SW480 (cell line): ENCODE measurements at places on chromosomes 7 and 10.
A peak's percentile ranks its signal among the peaks of the same experiment; 100 is the strongest.

DNA sequence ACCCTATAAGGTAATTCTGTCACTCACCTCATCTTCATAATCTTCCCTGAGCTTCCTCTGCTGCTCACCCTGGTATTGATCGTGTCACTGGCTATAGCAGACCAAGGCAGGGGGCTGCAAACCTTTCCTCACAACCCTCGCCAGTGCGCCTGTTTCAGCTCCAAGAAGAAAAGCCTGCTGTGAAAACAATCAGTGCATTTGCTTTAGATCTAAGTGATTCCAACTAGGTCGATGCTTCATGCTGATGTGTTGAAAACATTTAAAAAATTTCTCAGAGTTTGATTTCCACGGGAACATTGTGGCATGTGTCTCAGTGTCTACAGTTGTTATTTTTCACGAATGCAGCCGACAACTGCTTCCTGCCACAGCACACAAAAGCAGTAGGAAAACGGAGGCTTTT is 27.3 kb downstream of the POU6F2 start:
- DNase-seq = no peak

DNA sequence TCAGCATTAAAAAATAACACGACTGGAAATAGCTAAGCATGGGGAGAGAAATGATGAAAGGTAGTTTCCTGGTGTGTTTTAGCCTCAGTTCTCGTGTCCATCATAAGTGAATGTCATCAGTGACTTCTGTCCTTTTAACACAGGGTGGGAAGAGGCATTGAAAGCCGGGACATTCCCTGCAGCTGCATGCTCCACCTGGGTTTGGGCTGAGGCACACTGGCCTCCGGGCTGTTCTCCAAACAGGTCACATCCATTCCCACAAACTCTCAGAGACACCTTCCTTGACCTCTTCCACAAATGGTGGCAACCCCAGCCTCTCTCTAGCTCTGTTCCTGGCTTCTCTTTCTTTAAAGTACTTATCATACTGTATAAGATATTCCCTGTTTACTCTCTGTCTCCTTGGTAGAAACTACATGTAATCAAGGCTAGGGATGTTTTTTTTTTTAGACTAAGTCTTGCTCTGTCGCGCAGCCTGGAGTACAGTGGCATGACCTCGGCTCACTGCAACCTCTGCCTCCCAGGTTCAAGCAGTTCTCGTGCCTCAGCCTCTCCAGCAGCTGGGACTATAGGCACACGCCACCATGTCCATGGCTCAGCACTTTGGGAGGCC is 22.6 kb downstream of the BAIAP2L1 start:
- no peak for DNase-seq

GRCh38 chr10:97777143-97777542 is 5.3 kb upstream of the SFRP5 start:
- no peak for DNase-seq

DNA sequence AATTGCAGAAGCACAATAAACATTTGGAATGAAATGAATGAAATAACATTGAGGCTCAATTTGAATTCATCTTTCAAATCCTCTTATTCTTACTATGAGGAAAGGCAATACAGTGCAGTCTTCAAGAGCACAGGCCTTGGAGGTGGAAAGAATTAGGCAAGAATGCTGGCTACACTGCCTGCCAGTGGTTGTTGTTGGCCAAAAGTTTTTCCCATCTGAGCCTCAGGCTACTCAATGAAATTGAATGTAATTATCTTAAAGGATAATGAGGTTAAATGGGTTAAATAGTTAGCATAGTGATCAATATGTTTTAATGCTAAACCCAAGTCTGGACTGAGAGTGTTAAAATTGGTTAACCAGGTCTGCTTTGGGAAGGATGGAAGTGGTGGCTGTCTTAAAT is 140.9 kb downstream of the MBL2 start:
- DNase-seq = no peak

- no peak for DNase-seq
Measured at GRCh38 chr7:126361183-126361582, 891.6 kb downstream of the GRM8 start.

- peak; percentile 46 for DNase-seq
Measured at GRCh38 chr10:90787393-90788198, 70.2 kb downstream of the HTR7 start.

DNA sequence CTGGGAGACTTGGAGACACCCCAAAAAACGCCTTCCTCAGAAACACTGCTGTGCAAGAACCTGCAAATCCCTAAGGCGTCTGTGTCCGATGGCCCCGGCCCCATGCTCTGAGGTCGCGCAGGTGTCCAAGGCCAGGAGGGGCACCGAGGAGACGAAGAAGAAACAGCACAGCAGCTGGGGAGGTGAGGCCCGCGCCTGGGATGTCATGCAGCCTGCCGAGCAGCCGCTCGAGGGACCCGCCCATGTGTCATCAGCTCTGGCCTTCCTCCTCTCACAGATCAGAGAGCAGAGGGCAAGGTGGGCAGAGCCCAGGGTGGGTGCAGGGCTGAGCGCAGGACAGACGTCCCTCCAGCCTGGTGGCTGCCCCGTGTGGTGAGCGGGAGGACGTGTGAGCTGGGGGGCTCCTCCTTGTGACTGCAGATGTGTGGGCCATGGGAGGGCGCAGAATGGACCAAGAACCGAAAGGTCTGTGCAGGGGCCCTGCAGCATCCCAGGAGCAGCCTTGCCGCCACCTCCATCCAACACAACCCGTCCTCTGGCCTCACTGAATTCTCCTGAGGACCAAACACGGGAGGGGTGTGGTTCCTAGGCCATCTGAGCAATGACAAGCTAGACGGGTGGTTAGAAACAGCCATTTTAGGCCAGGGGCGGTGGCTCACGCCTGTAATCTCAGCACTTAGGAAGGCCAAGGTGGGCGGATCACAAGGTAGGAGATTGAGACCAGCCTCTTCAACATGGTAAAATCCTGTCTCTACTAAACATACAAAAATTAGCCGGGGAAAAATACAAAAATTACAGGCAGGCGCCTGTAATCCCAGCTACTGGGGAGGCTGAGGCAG is 13.1 kb upstream of the GPER1 start:
- DNase-seq = no peak

GRCh38 chr7:34603711-34604444 is 54.1 kb upstream of the NPSR1 start:
- DNase-seq = no peak

DNA sequence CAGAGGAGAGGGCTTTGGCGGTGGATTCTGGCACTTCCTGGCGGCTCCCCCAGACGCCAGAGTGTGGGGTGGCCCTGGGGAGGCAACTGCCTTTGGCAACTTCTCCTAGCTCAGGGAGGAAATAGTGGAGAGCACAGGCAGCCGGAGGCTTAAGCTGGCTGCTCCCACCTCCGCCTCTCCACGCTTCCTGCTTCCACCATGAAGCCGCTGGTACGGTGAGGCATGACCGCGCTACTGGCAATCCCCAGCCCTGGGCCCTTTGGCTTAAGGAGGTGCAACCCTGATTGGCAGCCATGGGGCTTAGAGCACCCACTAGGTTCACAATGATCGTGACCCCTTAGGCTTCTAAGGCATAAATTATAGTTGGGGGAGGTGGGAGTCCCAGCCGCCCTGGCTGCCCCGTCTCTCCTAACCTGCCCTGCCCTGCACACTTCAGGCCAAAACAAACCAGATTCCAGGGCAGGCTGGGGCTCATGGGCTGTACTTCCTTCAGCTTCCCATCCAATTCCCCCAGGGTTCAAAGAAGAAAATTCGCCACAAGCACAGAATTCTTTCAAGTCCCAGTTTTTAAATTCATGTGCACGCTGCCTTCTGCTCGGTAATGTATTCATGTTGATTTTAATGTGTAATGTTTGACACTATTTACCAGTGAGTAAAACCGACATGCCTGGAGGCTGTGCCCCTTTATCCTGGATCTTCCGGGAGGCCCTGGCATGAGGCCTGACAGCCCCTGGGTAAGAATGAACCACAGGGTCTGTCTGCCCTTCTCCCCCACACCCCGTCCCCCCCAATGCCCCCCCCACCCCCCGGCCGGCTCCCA is 90.7 kb upstream of the LRRC4 start:
- DNase-seq = no peak

DNA sequence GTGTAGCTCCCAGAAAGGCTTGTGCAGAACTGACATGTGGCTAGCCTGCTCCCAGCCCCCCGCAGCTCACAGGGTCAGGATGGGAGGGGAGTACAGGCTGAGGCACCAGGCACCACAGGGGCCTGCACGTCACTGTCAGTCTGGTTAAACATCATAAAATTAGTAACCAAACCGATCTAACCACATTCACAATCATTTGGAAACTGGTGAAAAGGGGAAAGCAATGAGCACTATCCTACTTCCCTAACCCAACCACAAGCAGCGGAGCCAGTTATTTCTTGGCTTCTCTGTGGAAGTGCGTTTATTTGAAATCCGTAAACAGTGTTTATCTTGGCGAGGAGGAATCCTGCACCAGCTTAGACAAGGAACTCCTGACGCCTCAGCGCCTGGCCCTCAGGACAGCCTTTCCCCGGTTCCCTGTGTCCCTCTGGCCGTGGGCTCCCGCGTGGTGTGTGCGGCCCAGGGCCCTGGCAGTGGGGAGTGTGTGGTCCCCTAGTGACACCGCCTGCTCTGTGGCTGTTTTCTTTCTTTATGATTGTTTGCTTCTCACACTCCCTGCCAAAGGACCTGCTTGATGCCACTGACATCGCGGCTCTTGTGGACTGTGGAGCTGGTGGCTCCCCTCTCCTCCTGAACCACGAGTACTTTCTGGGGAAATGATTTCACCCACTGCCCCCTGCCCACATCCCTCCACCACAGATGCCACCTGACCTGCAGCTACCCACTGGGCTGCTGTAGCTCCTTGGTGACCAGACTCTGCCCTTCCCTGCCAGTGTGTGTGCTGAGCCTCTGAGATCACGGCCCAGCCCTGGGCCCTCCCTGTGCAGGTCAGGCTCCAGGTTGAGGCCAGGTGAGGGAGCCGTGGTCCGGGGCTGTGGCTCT is 38.0 kb downstream of the INPP5A start:
- no peak for DNase-seq

- DNase-seq = no peak
Measured at GRCh38 chr10:68595513-68595912, 35.4 kb downstream of the TET1 start.

- DNase-seq = no peak
Measured at GRCh38 chr10:107611115-107611514, 446.6 kb upstream of the SORCS1 start.

DNA sequence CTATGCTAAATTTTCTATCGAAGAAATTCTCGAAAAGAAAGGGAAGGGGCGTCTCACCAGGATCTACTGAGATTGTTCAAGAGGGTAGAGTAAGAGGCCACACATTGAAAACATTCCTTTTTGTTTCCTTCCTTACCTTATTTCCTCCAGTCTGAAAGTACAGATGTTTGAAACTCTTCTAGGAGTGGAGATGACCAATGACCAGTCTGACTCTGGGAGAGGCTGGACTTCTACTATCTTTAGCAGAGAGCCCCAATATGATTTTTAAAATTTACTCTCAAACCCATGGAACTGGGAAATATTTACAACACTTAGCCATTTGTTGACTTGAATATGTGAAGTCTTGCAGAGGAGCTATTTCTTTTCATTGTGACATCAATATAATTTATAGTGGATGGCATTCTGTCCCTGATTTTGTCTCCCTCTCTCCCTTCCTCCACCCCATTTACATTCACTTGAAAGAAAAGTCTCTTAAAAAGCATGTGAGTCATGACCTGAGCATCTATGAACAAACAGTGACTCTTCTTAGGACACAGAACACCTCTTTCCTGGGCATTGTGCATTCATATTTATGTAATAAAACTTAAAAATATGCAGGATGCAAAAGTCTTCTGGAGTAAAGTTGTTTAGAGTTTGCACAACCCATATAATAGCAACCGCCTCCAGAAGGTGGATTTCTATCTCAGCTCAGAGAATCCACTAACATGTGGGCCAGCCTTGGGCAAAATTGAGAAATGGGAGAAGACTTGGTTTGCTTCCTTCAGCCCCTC is 31.2 kb upstream of the BMPER start:
- DNase-seq = peak; percentile 38

DNA sequence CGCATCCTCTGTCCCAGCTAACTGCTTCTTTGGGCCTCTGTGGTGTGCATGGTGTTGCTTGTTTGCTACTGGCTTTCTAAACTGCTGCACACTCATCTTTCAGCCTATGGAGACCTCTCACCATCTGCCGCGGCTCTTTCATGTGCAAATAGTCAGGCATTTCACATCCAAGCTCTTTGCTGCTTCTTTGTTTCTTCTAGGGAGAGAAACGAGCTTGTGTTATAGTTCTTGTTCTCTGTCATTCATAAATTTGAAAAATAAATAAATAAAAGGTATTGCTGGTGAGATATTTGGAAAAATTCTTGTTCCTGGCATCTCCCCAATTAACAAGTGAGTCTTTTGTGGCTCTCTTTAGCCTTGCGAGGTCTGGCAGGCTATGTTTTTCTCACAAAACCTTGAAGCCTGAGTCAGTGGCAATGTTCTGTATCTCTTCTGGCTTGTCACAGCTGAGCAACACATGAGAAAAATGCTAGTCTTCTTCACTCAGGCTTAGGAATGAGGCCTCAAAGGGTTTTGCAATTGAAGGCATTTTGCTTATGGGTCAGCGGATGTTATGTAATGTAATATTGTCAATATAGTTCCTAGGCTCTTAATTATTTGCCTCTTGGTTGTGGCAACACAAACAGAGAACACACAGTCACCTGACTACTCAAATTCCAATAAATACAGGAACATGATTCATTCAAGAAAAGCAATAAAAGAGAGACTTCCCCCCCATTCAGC is 274.0 kb downstream of the FRMD4A start:
- no peak for DNase-seq

- no peak for DNase-seq
Measured at GRCh38 chr10:137031-137430, 1.8 kb downstream of the ZMYND11 start.

DNA sequence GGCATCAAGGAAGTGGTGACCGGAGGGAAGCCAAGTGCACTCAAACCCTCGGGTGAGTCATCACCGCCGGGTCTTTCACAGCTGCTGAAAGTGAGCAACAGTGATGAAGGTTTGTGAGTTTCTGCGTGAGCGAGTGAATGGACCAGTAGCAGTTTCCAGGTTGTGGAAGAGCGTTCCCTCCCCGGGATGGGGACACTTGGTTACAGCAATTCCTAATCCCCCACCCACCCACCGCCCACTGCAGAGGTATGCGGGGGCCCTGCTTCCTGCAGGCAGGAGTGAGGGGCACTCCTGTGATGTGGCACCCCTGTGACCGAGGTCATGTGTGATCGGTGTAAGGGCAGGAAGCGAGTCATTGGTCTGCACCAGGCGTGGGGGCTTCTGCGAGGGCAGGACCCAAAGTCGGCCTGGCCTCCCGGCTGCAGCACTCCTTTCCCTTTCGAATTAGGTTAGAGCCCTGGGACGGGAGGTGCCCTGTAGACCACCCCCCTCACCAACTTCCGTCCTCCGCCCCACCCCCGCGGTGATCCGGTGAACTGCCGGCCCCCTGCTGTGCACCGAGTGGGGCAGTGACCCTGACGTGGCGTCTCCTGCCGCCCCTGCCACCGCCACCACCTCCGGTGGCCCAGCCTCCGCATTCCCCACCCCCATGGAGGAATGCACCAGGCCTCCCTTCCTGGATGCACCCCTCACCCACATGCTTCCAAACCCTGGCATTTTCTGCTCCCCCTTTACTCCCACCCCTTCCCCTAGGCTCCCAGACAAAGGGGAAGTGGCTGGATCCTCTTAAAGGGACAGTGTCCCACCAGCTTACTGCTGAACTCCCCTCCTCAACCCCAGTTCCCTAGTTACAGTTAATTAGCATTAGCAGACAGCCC is 10.9 kb downstream of the LIMK1 start:
- DNase-seq = peak; percentile 96
